IPS DF 6.9 (cell line): ENCODE measurements at places on chromosomes 3 and 15.

GRCh38 chr3:30984855-30985749 lies 90.6 kb upstream of the GADL1 start:
- DNase-seq, result no peak

- DNase-seq, result no peak
These were observed 220.6 kb upstream of the LYSMD4 start for GRCh38 chr15:99953886-99954285.

DNA sequence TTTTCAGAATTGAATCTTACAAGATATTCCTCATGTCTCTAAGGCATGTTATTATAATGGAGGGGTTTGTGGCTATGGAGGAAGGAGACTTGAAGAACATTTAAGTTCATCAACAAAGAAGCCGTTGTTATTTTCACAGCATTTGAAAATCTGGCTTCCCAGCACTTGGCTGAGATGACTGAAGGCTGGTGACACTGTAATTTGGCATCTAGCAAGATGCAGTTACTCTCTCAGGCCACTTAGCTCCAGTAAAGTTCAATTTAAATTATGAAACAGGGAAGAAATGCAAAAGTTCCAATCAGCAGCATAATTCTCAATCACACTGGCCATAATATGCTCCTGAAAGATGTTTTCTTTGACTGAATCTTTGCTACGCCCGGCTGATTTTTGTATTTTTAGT lies 139.4 kb upstream of the NUDT16 start:
- DNase-seq, result no peak

DNA sequence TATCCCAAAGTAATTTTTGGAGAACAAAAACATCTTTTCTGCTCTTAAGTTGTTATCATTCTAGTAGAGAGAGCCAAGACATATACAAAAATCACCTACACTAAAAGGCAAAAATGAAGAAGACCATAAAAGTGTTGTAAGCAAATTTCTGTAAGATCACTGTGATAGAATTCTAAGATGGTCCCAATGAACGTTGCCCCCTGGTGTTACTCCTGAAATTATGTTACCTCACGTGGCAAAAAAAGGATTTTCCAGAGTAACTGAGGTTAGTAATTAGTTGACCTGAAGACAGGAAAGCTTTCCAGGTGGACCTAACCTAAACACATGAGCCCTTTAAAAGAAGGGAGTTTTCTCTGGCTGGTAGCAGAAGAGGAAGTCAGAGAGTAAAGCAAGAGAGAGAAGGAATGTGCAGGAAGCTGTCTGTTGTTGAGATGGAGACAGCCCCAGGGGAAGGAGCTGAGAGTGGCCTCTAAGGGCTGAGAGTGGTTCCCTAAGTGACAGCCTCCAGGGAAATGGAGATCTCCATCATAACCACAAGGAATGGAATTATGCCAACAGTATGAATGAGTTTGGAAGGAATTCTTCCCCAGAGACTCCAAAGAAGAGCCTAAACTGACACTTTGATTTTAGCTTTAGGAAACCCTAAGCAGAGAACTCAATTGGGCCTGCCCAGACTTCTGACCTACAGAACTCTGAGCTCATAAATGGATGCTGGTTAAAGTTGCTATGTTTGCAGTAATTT lies 205.9 kb downstream of the CD47 start:
- DNase-seq, result no peak

GRCh38 chr3:128294999-128295468 lies 141.8 kb downstream of the EEFSEC start:
- no peak for DNase-seq

DNA sequence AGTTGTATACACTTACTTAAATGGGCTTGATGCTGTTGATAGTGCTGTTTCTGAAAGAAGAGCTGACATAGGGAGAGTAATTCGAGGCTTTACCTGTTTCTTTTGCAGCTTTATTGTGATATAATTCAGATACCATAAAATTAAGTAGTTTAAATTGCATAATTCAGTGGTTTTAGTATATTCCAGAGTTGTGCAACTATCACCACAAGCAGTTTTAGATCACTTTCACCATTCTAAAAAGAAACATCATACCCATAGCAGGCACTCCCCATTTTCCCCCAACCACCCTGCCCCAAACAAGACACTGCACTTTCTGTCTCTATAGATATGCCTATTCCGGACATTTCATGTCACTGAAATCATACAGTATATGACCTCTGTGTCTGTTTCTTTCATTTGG lies 98.5 kb downstream of the MTHFS start:
- no peak for DNase-seq

DNA sequence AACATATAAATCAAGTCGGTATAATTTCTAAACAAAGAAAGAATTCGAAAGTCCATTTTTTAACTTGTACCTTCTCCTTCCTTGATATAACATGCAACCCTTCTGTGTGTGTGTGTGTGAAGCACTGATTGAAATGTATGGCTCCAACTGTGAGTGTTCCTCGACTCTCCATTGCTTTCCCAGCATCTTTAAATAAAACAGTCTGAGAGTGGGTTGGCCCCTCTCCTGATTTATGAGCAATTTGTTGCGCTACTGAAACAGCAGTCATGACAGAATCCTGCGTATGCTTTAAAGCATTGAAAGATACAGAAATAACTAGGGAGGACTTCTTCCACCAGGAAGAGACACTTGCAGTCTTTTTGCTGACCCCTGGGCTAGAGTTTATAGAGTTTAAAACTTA lies 340.0 kb upstream of the SATB1 start:
- DNase-seq, result no peak

DNA sequence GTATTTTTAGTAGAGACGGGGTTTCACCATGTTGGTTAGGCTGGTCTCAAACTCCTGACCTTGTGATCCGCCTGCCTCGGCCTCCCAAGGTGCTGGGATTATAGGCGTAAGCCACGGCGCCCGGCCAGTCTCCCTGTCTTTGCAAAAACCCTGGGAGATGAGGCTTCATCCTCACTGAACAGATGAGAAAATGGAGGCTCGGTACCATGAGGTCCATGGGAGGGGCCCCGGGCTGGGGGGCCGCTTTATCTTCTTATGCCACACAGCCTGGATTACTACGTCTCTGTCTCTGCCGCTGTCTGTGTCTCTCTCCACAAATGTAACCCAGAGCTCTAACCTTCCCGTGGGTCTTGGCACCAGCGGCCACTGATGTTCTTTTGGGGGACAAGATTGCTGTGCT lies 39.1 kb downstream of the ABTB1 start:
- no peak for DNase-seq

DNA sequence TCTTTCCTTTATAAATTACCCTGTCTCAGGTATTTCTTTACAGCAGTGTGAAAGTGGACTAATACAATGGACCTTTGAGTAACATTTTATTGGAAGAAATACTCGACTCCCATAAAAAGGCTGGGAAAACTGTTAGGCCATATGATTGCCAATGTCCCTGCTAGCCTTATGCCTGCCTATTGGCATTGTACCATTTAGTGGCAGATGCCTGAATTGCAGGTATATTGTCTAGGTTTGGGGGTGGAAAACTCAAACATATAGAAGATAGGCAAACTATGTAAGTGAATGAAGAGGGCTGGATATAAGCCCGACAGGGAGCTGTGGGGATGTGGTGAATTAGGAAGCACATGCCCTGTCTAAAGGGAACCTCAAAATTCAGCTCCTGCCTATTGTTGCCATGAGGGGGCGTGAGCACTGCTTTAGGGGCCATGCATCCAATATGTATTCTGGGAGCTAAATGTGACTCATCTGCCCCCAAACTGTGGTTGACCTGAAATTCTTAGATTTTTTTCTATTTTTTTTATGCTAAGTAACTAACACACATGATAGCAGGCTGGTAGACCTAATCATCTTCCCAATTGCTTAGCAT lies 65.2 kb upstream of the TRA2B start:
- no peak for DNase-seq

DNA sequence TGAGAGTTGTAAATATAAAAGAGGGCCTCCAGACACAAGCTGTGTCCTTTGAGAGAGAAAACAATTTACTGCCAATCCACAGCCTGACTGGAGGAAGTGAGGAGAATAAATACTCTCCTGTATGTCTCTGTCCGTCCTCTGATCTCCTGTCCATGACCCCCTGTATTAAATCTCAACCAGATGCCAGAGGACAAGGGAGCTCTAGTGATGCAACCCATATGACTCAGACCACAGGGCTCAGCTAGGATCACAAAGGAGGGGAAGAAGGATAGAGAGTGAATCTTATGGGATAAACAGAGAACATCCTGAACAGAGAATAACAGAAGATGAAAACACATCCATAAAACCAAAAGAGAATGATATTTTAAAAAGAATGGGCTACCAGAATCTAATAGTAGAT lies 482.6 kb downstream of the PLOD2 start:
- DNase-seq, result no peak

GRCh38 chr3:7381741-7382140 lies 520.8 kb downstream of the GRM7 start:
- no peak for DNase-seq

DNA sequence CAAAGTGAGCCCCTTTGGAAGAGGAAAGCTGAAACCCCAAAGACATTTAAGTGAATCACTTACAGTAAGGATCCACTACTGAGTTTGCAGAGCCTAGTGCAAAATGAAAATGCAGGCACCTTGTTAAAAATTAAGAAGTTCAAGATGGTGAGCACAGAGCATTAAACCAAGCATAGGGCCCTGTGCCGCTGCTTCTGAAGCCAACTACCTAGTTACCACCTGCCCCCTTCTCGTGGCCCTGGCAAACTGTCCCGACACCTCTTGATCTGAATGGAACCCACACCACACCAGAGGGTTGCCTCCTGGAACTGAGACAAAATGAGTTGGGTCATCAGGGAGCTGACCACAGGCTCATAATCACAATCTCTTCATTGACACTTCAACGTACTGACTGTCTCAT lies 25.6 kb downstream of the LRRC2 start:
- no peak for DNase-seq

GRCh38 chr15:41927536-41927935 lies 33.7 kb upstream of the SPTBN5 start:
- no peak for DNase-seq

DNA sequence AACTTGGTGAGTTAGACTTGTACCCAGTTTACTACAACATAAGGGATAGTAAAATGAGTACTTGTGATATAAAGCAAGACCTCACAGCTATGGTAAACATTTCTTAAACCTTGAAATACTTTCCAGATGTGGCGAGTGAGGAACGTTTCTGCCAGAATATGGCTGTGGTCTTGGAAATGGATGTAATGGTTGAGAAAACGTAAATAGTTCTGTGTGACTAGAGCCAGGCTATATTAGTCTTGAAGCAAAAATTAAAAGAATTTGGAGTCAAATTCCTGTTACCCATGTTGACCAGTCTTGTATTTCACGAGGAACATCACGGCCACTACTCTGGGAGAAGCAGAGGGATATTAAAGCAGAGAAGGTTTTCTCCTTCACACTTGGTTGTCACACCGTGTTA lies 15.3 kb downstream of the OR4F15 start:
- DNase-seq, result no peak

DNA sequence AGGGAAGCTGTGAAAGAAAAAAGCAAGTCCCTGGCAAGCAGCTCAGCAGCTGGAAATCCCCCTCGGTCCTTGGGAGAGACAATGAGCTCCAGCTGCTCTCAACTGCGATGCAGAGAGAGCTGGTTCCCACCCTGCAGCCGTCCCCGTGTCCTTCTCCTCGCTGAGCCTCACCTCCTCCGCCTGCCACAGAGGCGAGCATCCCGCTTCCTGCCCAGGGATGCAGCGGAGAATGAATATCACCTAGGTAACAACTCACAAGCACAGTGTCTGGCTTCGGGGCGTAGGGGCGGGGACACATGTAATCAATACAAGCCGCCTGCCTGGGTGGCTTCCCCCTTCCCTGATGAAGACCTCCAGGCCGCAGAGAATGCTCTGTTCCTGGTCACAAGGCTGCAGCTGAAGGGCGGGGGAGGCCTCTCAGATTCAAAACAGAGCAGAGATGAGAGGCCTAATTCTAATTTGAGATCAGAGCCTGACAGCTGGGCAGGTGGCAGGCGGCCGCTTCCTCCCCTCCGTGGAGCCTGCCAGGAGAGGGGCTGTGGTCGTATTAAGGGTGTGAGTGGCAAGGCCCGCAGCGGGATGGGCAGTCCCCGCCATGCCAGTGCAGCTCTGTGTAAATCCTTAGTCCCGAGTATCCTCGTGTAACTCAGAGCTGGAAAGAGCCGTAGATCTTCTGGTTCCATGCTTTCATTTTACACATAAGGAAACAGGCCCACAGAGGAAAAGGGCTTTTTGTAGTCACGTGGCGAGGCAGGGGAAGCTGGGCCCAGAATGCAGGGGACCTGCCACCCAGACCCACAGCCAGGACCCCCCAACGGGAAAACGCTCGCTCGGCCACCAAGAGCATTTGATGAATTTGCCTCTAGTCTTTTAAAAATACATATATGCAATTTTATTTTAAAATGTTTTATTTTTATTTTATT lies 24.3 kb downstream of the ZDHHC19 start:
- DNase-seq, result no peak

DNA sequence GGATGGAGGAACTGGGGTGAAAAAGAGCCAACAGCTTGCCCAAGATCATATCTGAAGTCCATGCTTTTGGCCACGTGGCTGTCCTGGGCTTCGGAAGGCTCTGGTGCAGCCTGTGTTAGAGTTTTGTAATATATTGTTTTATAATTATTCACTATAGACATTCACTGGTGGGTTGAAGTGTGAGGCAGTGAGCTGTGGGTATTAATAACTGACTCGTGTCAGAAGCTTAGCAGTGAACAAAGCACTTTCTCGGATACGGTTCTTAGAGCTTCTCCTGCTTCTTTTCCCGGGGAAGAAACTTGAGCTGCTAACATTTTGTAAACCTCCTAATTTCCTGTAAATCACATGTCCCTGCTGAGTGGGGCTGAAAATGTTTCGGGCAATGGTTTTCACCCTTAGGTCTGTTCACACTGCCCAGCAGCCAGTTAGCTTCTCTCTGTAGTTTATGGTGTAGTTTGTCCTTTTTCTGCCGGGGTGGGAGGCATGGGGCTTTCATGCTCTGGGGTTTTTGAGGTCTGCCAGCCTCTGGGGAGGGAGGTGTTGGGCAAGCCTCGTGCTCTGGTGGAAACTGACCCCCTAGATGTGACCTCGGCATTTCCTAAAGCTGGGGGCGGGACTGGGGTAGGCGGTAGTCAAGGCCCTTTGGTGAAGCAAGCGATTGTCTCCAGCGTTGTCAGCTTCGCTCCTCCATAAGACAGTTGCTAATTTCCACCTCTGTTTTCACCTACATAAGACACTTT lies 1.7 kb downstream of the MRAS start:
- no peak for DNase-seq

DNA sequence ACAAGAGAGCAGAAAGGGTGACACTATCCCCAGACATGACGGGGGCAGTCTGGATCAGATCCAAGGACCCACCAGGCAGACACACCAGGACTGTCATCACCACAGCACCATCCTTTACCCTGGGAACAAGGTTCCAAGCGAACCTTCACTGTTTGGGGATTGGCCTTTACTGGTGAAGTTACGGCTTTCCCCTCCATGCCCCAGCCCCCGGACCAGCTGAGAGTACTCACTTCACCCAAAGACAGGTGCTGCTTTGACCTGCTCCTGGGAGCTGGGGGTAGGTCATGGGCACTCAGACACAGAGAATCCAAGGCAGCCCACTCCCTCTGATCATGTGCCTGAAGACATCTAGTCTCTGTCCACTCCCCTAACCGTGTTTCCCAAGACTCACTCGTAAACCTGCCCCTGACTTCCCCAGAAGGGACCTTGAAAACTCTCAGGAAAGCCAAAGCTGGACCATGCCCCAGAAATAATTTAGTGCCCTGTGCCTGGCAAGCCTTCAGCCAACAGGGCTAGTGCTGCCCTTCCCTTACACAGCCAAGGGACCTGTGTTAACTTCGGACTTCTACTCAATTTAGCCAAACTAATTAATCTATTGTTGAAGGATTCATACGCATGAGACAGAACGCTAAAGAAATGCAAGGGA lies 2.8 kb downstream of the RRP9 start:
- no peak for DNase-seq
